ENCODE measurements at places on chromosomes 2 and 18. TPM values are rescaled to one million over a fixed set of nuclear protein-coding genes. Genes with fewer than 3 reads are reported as not detected.
A peak's percentile ranks its signal among the peaks of the same experiment; 100 is the strongest.

DNA sequence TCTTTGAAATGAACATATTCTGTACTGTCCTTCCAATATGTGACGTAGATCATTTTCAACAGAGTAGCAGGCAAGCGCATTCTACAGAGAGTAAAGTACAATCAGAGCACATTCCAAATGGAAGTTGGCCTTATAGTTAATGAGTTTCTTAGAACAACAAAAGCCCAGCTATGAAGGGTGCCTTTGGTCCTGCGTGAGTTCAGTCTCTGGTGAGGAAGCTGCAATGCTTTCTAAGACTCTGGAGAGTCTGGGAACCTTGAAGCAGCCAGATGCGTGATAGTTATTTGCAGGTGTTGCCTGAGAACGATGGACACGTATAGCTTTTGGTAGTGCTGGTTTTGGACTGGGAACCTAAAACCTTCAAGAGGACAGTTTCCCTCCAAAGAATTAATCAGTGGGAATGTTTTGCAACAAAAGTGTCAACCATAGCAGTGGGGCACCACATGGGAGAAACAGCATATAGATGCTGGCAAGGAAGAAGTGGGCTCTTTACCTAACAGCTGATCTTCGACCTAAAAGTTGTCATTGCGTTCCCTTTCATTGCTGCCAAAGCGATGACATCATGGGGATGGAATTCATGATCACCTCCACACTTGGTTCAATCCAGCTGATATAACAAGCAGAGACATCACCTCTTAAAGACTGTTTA lies 9.3 kb upstream of the SNORC start:
- DNase-seq: no peak
- H3K4me1 ChIP-seq: peaks cover 21% of the 10 kb centered on the region
- H3K36me3 ChIP-seq: peaks cover 28% of the 10 kb centered on the region
- no peaks in the 10 kb centered on the region for H3K27me3 ChIP-seq

Gene SIX3
- 1.4 TPM for total RNA-seq

DNA sequence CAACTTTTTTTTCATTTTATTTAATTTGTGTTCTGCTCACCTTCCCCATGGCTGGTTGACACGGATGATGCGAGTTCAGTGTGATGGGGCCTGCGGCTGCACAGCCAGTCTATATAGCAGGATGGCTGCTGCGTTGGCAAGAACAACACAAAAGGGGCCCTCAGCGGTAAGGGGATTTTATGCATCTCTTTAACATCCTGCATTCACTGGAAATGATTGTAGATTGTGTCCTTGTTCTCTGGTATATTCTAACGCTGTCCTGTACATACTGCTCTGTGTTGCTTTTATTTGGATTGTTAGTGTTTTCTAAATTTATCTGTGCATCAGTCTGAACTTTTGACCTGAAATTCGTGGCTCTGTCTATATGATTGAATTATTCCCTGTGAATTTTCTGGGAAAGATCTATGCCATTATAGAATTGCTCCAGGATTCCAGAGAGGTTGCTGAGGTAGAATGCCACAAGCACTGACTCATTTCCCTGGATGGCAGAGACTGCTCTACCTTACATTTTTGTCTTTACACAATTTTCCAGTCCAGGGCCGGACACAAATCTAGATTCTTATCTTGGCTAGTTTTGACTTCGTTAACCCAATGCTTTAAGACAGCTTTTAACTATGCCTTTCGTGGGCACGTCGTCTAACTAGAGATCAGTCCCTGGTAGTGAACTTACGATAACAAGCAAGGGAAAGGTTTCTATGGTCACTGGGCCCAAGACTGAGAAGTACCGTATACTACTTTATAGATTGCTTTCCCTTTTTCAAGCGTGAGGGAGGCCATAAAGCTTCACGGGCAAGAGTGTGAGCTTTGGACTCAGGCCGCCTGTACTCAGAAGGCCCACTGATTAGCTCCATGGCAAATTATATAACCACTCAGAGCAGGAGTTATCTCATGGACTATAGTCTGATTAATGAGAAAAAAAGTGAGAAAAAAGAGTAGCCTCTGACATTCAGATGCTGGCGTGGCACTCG lies at the start of gene CRYGC:
Gene CRYGC (minus strand): TSS at position 85 of the 968 bp plus-strand sequence. CDS start 36 bp downstream, at position 49.
- no peaks in the 10 kb centered on the region for H3K4me1 ChIP-seq
- H3K27ac ChIP-seq: no peak within 1 kb of the TSS
- H3K36me3 ChIP-seq: no peaks in the 10 kb centered on the region
- no peak within 1 kb of the TSS for H3K4me3 ChIP-seq
- DNase-seq: peak; percentile 16

- H3K27me3 ChIP-seq: no peaks in the 10 kb centered on the region
- peaks cover 82% of the 10 kb centered on the region for H3K4me1 ChIP-seq
- no peak overlapping the region for H3K4me3 ChIP-seq
- DNase-seq: peak; percentile 61
- peak overlapping the region; percentile 88 for H3K27ac ChIP-seq
- no peaks in the 10 kb centered on the region for H3K36me3 ChIP-seq
Observed at GRCh38 chr2:95315801-95316411, 18.8 kb downstream of the KCNIP3 start.

DNA sequence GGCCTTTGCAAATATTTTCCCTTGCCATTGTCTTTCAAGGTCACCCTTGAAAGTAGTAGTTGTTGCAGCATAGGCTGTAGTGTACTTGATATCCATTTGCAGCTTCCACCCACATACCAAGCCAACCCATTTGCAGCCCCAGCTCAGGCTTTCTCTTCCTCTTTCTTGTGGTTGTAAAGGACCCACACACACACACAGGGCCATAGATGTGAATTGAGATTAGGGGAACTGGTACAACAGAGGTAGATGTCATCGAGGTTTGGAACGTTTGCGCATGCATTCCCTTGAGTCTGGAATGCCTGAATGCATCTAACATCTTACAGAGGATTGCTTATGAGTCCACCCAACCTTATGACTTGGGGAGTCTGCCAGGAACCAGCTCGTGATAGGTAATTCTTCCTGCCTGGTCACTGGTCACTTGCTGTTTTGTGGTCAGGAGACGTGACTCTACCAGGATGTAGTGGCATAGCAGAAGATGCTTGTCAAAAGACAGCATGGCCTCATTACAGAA lies 91.9 kb downstream of the MRPS9 start:
- peaks cover 39% of the 10 kb centered on the region for H3K27me3 ChIP-seq
- H3K4me3 ChIP-seq: no peak overlapping the region
- no peak overlapping the region for H3K27ac ChIP-seq
- H3K4me1 ChIP-seq: no peaks in the 10 kb centered on the region

DNA sequence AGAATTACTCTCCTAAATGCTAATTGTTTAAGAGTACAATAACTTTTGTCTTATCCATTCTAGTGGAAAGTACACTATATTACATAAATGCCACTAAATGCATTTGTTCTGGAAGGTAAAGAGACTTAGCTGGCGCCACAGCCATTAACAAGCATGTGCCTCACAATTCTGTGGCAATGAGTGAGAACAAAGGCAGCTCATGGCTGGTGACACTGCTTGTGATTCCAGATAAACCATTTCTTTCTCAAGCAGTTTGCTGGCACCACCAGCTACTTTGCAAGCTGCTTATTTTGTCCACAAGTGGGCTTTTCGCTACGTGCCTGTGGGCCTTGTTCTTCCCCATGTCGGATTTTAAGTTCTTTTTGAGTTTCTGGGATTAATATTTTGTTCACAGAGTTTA lies 147.6 kb upstream of the SMAD7 start:
- H3K27ac ChIP-seq: no peak overlapping the region
- H3K4me3 ChIP-seq: no peak overlapping the region
- DNase-seq: no peak
- no peaks in the 10 kb centered on the region for H3K27me3 ChIP-seq
- H3K4me1 ChIP-seq: peaks cover 18% of the 10 kb centered on the region

GRCh38 chr2:114085992-114086391 lies 196.1 kb downstream of the ACTR3 start:
- H3K4me1 ChIP-seq: no peaks in the 10 kb centered on the region
- H3K36me3 ChIP-seq: no peaks in the 10 kb centered on the region
- no peak overlapping the region for H3K27ac ChIP-seq
- DNase-seq: no peak
- H3K27me3 ChIP-seq: peaks cover 52% of the 10 kb centered on the region

Gene REEP1
- total RNA-seq: 0.25 TPM

DNA sequence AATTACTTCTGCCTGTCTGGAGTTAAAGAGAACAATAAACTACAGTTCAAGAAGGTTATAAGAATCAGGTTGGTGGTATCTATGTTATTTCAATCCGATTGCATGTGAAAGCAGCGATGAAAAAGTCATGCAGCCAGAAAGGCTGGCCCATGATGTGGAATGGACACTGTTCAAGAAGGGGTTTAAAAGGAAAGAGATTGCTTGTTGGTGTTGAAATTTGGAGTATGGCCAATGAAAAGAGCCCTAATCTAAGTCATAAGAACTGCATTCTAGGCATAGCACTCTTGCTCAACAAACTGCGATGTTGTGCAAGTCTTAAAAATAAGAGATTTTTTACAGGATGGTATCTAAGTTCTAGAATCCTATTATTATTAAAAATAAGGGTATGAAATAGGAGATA lies 61.3 kb downstream of the EFEMP1 start:
- H3K36me3 ChIP-seq: no peaks in the 10 kb centered on the region
- H3K27ac ChIP-seq: peak overlapping the region; percentile 80
- H3K4me3 ChIP-seq: peak overlapping the region; percentile 1
- DNase-seq: no peak
- H3K4me1 ChIP-seq: peaks cover 38% of the 10 kb centered on the region

DNA sequence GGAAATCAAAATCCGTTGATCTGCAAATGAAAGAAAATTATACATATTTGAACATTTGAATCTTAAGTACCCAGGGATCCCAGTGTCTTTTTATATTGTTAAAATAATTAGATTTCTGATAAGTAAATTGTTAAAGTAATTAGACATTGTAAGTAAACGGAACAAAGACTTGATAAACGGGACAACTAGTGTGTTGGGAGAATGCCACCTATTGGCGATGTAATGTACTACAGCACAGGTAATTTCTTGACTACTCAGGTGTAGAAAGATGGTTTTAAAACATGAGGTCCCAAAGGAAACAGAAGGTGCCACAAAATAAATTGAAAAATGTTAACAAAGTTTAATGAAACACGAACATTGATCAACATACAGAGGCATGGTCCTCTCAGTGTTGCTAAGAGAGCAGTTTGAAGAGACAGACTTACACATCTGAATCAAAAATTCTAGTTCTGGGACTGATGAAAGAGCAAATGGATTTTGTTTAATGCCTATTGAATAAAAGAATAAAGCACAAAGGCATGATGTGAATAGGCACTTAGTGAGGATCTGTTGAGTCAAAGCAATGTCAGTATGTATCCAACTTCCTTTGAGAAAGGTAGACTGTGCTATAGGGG lies 103.4 kb upstream of the RASGRP3 start:
- no peaks in the 10 kb centered on the region for H3K4me1 ChIP-seq
- no peaks in the 10 kb centered on the region for H3K36me3 ChIP-seq
- no peak overlapping the region for H3K4me3 ChIP-seq
- no peaks in the 10 kb centered on the region for H3K27me3 ChIP-seq
- DNase-seq: peak; percentile 14

DNA sequence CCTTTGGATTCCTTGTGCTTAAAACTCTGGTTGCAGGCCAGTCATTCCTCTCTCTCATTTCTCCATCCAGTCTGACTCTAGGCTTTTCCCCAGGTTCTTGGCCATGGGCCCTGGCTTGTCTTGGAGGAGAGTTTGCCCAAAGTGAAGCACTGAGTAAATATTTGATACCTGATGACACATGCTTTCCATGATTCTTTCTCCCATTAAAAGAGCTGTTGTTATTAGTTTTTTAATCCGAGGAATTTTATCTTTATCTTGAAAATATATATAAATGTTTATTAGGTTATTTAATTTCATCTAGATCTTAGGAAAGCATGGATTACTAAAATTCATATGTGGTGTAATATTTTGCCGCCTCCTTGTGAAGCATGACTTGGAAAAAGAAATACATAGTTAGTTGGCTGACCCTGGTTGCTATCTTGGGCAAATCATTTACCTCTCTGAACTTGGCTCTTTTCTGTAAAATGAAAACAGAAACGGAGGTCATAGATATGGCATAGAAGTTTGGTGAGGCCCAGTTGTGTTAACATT lies 650.1 kb downstream of the SLC4A3 start:
- H3K27me3 ChIP-seq: no peaks in the 10 kb centered on the region
- DNase-seq: peak; percentile 21
- H3K27ac ChIP-seq: peak overlapping the region; percentile 4

- H3K36me3 ChIP-seq: no peaks in the 10 kb centered on the region
- no peaks in the 10 kb centered on the region for H3K4me1 ChIP-seq
- H3K4me3 ChIP-seq: no peak overlapping the region
Observed at GRCh38 chr18:29305516-29305915, 1128.6 kb upstream of the CDH2 start.

- peak overlapping the region; percentile 63 for H3K27ac ChIP-seq
- H3K4me3 ChIP-seq: peak overlapping the region; percentile 70
- H3K4me1 ChIP-seq: peaks cover 14% of the 10 kb centered on the region
Observed at GRCh38 chr18:76491473-76491775, 3.6 kb downstream of the ZNF516 start.

GRCh38 chr2:140695155-140695554 lies 1435.7 kb downstream of the LRP1B start:
- H3K27me3 ChIP-seq: no peaks in the 10 kb centered on the region
- H3K4me1 ChIP-seq: no peaks in the 10 kb centered on the region
- H3K4me3 ChIP-seq: no peak overlapping the region
- DNase-seq: no peak
- H3K27ac ChIP-seq: no peak overlapping the region
- H3K36me3 ChIP-seq: no peaks in the 10 kb centered on the region

GRCh38 chr2:113002677-113003076 lies 2.6 kb upstream of the IL36A start:
- no peak overlapping the region for H3K4me3 ChIP-seq
- no peaks in the 10 kb centered on the region for H3K4me1 ChIP-seq
- no peaks in the 10 kb centered on the region for H3K27me3 ChIP-seq

Gene ALK
- total RNA-seq: not detected

GRCh38 chr2:32291746-32292145 lies 14.0 kb downstream of the YIPF4 start:
- no peak overlapping the region for H3K4me3 ChIP-seq
- DNase-seq: no peak
- H3K27me3 ChIP-seq: no peaks in the 10 kb centered on the region
- H3K4me1 ChIP-seq: peaks cover 26% of the 10 kb centered on the region
- H3K36me3 ChIP-seq: 0 out of 2 replicates have a peak, but pooled peaks cover 6% of the 10 kb centered on the region

DNA sequence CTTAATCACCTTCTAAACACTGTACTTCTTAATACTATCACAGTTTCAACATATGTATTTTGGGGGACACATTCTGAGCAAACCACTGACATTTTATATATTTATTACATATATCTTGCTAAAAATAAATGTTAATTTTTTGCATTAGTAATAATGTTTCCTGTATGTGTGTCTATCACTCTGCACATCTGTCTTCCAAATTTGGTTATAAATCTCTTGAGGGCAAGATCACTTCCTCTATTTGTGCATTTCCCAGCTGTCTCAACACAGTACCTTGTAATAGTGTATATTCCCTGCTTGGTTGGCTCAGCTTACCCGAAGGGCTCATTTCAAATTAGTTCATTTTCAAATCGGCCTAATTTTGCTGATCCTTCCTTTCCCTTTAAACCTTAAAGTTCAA lies 617.1 kb upstream of the GYPC start:
- no peaks in the 10 kb centered on the region for H3K4me1 ChIP-seq
- H3K4me3 ChIP-seq: no peak overlapping the region
- no peaks in the 10 kb centered on the region for H3K27me3 ChIP-seq
- DNase-seq: no peak
- no peak overlapping the region for H3K27ac ChIP-seq
- no peaks in the 10 kb centered on the region for H3K36me3 ChIP-seq

- H3K36me3 ChIP-seq: no peaks in the 10 kb centered on the region
- H3K27ac ChIP-seq: no peak overlapping the region
- no peaks in the 10 kb centered on the region for H3K4me1 ChIP-seq
- no peaks in the 10 kb centered on the region for H3K27me3 ChIP-seq
- no peak for DNase-seq
Observed at GRCh38 chr2:217643789-217644301, 358.9 kb downstream of the TNS1 start.

Gene SULT1C4
- not detected for total RNA-seq

Gene MYO1B
- total RNA-seq: 48.5 TPM

Data from PC-9 (cell line).